ENCODE measurements at places on chromosomes 7 and 10.

DNA sequence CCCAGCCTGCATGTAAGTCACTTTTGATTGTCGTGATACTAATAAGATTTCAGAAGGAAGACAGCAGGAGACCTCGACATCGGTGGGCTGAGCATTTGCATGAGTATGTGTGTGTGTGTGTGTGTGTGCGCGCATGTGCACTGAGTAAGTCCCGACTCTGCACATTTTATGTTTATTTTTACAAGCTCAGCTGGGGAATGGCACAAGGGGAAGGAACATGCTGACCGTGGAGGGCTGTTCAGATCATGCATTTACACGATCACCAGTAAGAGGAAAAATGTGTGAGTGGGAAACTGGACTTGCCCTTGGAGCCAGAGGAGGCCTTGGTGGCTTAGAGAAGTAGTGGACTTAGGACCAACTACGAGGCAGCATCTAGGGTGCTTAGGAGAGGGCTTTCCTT is 41.3 kb downstream of the IL2RA start:
- no peak for DNase-seq

DNA sequence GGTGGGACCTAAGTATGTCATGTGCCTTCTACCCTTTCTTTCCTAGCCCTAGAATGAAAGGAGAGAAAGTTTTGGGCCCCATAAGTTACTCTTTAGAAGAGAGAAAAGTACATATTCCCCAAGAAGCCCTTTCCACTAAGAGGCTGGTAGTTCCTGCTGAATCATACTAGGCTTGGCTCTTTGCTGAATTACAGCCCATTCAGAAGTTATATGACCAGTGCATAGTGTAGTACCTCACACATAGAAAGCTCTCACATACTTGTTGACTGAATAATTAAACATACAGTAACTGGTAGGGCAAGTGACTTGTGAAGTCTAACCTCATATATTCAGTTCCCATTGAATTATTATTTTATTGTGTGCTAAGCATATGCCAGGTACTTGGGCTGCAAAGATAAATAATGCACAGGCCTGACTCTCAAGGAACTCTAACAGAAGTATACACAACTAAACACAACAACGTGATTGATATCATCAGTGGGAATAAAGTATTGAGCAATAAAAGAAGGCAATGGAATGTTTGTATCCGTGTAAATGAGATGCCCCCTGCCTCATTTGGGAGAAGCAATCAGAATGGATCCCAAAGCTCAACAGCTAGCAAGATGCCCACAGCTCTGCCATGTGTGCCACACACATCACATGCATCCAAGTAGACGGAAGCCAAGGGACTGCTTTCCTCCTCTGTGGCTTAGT is 38.9 kb upstream of the UBN2 start:
- no peak for DNase-seq

DNA sequence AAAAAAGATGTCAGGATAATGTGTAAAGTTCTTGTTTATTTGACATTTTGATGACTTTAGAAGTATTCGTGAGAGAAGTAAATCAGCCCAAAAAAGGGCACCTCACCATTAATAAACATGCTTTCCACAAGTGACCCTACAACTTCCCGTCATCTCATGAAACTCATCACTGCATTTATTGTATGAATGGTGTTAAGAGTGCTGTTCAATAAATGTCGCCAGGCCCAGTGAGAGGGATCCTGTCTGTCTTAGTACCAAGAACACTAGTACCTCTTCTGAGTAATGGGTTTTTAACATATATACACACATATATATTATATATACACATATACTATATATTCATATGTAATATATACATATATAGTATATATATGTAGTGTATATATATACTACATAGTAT is 61.9 kb downstream of the TMEM26 start:
- no peak for DNase-seq

GRCh38 chr10:92571649-92572048 is 2.2 kb downstream of the IDE start:
- no peak for DNase-seq
